Foreskin fibroblast (primary cell): ENCODE measurements at places on chromosomes 2 and 18.

GRCh38 chr2:221554769-221555493, 17.2 kb downstream of the EPHA4 start:
- peak; percentile 44 for DNase-seq

- no peak for DNase-seq
These were observed 83.8 kb upstream of the SERTAD2 start for GRCh38 chr2:64737547-64737946.

GRCh38 chr2:26968001-26968400, 2.4 kb upstream of the MAPRE3 start:
- DNase-seq = no peak

- no peak for DNase-seq
These were observed 4.9 kb downstream of the PDCD1 start for GRCh38 chr2:241853651-241854341.

- DNase-seq = peak; percentile 10
These were observed 11.6 kb downstream of the BMPR2 start for GRCh38 chr2:202387608-202388342.

DNA sequence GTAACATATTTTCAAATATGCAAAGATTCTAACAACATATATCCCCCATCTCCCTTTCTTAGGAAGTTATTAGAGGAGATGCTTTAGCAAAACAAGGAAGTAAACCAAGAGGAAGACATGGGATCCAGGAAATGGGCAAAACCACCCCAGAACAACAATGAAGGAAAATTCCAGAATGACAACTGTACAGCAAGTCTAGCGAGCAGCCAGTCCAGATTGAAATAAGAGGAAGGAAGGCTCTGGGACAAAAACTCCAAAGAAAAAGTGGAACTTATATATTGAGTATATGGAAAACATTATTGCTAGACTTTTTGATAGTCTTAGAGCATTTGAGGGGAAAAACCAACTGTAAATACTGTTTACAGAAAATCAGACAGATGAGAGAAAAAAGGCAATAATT, 2.9 kb upstream of the ARPC2 start:
- DNase-seq = no peak

GRCh38 chr2:157782057-157782845, 93.9 kb downstream of the ACVR1 start:
- no peak for DNase-seq

DNA sequence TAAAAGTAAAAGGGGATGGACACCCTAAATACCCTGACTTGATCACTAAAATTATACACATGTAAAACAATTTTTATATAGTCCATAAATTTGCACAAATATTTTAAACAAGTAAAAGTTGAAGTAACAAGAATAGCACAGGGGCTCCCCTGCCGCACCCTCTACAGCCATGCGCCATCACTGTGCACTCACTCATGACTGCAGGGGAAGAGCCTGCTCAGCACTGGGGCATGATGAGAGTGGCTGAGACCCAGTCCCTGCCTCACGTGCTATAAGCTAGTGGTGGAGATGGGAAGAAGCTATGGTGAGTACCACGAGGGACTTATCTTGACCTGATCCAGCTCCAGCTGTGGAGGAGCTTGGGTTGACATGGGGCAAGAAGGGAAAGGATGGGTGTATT, 46.9 kb upstream of the MYO1B start:
- DNase-seq = no peak

DNA sequence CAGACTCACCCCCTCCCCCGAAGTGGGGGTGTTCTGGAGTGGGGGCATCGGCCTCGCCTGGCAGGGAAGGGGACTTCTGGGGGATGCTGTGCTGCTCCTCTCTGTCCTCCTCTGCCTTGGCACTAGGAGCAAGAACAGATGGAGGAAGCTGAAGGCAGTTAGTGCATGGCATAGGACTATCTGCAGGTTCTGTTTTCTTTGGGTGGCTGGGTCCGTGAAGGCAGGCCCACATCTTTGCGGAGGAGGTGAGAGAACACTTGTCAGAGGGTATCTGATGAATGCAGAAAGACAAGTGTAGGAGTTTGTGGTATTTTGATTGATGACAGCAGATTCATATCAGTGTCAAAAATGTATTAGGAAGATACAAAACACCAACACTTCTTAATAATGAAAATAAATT, 411.4 kb downstream of the TSN start:
- DNase-seq = no peak

- no peak for DNase-seq
These were observed 62.1 kb upstream of the PGAP1 start for GRCh38 chr2:196988639-196989038.

DNA sequence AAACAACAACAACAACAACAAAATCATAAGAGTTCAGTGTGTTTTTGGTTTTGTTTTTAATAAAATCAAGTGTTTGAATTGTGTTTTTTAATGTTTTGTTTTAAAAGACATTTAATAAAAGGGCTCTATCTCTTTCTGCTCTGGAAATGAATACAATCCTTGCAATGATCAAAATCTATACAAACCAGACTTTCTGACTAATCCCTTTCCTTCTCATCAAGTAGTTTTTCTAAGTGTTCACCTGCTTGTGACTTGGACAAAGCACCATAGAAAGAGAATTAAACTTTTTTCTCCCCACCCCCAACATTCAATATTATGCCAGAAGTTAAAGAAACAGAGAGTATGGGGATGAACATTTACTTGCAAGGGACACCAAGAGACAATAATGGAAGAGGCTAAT, 61.4 kb downstream of the KCTD18 start:
- DNase-seq = no peak

- no peak for DNase-seq
These were observed 4.5 kb upstream of the BCL2L11 start for GRCh38 chr2:111116011-111116746.

GRCh38 chr2:52077159-52077558, 1045.2 kb upstream of the NRXN1 start:
- DNase-seq = no peak

GRCh38 chr2:160226367-160226766, 26.3 kb upstream of the ITGB6 start:
- DNase-seq = no peak

GRCh38 chr2:170587922-170588321, 127.2 kb upstream of the SP5 start:
- DNase-seq = peak; percentile 9

- DNase-seq = no peak
These were observed 30.2 kb upstream of the LRATD1 start for GRCh38 chr2:14602309-14602708.

DNA sequence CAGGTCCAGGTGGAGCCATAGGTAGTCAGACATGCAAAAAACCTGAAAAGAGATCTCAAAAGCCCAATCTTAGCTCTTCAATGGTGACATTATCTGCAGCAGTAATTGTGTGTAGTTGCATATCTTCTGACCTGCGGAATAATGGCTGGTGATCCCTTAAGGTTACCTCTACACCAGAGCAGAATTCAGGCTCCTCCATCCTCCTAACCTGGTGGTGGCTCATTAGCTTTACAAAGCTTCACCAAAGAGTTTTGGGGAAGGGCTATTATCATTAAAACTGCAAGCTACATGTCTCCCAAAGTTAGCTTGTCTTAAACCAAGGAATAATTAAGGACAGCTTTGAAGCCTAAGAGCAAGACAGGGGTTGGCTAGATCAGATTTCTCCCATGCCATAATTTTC, 42.6 kb upstream of the CHST9 start:
- DNase-seq = no peak

GRCh38 chr18:26710470-26711096, 154.9 kb downstream of the AQP4 start:
- no peak for DNase-seq

- no peak for DNase-seq
These were observed 10.2 kb downstream of the ANO7 start for GRCh38 chr2:241198381-241199279.

GRCh38 chr18:47180765-47181164, 4.6 kb upstream of the IER3IP1 start:
- DNase-seq = no peak

DNA sequence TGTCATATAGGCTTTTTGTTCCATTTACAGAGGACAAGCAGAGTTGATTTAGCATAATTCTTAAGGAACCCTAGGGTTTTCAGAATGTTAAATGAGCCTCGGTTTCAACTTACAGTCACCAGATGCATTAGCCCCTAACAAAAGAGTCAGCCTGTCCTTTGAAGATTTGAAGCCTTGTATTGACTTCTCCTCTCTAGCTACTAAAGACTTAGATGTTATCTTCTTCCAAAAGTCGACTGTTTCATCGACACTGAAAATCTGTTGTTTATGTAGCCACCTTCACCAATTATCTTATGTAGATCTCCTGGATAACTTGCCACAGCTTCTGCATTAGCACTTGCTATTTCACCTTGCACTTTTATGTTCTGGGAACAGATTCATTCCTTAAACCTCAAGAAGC, 31.6 kb upstream of the SOX11 start:
- no peak for DNase-seq

- peak; percentile 18 for DNase-seq
These were observed 692.9 kb downstream of the SLC4A3 start for GRCh38 chr2:220320326-220320725.

GRCh38 chr18:79566771-79567431, 112.7 kb upstream of the CTDP1 start:
- no peak for DNase-seq

DNA sequence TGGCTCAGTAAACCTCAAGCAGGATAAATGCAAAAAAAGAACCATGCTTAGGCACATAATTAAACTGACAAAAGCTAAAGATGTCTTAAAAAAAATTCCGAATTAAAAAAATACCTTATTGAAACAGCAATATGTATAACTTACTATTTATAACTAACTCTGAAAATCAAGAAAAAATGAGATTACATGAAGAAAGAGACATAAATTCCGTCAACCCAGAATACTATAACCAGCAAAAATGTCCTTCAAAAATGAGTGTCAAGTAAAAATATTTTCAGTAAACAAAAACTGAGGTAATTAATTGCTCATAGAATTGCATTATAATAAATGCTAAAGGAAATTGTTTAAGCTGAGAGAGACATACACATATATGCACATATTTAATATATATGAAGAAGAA, 474.5 kb upstream of the SYT4 start:
- no peak for DNase-seq

- DNase-seq = no peak
These were observed 418.0 kb upstream of the ST6GAL2 start for GRCh38 chr2:107303964-107304363.

GRCh38 chr2:94876523-94876863, 5.3 kb downstream of the TEKT4 start:
- no peak for DNase-seq

GRCh38 chr2:213016166-213016983, 135.0 kb downstream of the IKZF2 start:
- no peak for DNase-seq

GRCh38 chr2:2101924-2102323, 229.2 kb downstream of the MYT1L start:
- DNase-seq = no peak

GRCh38 chr2:58920001-58920400, 678.9 kb upstream of the FANCL start:
- DNase-seq = peak; percentile 38

- DNase-seq = no peak
These were observed 23.8 kb downstream of the HK2 start for GRCh38 chr2:74857725-74858124.

- no peak for DNase-seq
These were observed 60.3 kb upstream of the THUMPD2 start for GRCh38 chr2:39839261-39839848.

- DNase-seq = no peak
These were observed 26.2 kb downstream of the TAF4B start for GRCh38 chr18:26252411-26252810.

DNA sequence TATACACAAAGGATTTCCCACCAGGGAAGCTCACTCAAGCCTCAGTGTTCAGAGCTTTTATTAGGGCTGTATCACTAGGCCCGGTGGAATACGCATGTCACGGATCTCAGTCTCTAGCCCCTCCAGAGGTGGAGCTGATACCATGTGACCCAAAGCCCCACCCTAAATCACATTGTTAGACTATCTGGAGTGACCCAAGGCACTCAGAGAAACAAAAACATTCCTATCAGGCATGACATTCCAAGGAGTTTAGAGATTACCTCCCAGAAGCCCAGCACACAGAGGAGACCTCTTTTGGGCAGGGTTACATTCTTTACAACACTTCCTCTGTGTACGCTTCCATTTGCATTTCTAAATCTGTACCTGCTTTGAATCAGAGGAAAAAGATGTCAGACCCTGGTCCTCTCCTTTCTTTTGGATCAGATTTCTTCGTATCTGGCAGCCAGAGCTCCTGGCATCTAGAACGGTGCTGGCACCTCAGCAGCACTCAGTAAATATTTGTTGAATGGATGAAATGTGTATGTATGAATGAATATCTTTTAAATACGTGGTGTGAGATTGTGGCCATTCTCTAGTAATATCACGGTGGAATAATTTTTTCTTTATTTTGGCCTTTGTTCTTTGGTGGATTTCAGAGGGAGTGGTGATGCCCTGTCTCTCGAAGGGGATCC, 37.7 kb upstream of the SMAD2 start:
- DNase-seq = no peak

DNA sequence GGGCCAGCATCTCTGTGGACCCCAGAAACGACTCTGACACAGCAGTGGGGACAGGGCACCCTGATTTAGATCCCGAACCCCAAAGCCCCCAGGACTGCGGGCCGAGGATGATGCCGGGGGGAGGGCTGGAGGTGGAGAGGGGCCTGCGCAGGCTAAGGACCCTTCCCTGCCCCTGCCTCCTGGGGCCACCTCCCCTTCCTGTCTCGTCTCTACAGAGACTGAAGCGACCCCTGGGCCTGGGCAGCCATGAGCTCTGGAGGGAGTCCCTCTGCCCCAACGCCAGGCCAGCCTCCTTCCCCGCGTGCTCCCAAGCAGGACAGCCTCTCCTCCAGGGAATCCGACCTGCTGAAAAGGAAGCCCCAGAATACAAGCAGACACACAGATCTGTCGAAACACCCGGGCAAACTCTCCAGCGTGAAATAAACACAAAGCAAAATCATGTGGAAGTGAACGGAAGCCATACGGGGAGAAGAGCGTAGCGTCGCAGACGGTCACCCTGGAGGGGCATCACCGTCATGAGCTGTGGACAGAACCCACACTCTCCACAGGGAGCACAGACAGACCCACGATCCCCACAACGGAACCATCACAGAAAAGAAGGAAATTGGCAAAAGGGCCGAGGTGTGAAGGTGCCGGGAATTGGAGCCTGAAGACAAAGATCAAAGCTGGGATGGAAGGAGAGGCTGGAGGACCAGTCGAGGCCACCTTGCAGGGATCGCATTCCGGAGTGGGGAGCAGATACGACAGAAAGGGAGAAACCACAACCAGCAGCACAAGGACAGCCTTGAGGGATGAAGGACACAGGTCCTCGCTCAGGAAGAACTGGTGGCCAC, 51.0 kb upstream of the CTDP1 start:
- no peak for DNase-seq

DNA sequence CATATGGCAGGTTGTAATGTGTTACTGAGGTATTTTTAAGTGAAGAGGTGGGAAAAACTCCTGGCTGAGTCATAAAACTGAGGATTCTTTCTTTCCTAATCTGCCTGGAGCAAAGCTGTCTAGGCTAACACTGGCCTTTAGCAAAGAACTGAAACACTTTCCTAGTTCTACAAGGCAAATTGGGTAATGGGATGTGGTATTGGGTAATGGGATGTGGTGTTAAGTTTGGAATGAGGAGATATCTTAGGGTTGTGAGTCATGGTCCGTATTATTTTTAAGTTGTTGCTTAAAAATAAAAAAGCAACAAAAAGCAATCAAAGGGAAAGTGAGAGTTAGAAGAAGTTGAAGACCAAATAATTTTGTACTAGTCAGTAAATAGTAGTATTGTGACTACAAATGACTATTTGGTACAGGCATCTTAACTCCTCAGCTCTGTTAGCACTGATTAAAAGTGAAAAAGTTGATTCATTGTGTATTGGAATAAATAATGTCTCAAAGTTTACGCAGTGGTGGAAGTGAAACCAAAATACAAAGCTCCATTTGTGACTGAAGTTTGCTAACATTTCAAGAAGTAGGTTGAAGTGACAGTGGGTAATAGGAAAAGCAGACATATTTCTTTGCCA, 216.8 kb downstream of the CAMKMT start:
- peak; percentile 75 for DNase-seq
